Activated naive CD4-positive, alpha-beta T cell treated with Interleukin-2 at 50 U/mL for 16 hours (primary cell): ENCODE measurements at places on chromosomes 5 and 9.

DNA sequence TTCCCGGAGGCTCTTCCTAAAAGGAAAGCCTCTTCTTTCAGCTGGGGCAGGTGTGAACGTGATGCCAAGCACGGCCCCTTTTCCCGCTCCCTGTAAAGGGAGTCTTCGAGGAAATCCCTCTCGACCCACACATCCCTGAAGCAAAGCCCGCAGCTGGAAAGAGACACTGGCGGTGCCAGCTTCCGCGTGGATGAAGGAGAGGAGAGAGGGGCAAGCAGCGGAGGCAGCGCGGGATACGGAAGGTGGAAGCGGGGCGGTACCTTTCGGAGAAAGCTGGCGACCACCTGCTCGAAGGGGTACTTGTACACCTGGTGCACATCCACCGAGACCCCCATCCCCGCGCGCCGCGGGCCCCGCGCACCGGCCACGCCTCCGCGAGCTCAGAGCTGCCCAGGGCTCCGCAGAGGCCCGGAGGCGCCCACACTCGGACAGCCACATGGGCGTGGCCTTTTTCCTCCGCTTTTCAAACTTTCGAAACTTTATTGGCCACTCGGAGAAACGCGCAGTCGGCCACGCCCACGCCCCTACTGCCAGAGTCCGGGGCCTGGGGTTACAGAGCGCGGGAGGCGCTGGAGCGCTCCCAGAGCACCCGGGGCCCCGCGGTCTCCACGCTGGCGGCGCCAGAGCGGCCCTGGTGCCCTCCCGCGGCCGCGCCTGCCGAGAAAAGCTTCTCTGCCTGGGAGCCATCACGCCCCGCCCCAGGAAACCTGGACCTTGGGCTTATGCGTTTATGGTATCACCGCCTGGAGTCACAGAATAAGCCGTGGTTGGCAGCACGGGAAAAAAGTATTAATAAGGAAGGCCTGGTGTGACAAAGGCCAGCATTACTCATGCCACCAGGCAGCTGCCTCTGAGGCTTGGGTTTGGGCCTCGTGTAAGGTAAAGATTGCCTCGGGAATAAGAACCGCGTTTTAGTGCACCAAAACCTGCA is at the start of gene PRELID2:
Gene PRELID2, minus strand, starts transcription at position 426 of the 931 bp plus-strand sequence. Its CDS starts 91 bp downstream, at position 335.
- peak; percentile 61 for DNase-seq

DNA sequence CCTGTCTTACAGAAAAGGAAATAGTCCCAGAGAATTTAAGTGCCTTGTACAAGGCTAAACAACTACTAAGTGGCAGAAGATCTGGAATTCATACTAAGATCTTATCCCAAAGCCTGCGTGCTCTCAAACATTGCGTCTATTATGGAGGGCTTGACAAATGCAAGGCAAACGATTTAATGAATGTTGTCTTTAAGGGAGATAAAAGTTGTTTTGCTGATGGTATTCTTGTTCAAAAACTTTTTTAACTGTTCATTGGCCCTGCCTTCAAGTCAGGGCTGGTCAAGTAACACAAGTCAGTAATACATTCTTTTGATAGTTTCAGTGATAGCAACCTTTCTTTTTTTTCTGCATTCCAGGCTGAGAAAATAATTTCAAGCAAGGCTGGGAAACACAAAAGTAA is 1.7 kb upstream of the SLC38A9 start:
- DNase-seq, result no peak

- no peak for DNase-seq
Measured at GRCh38 chr5:51230336-51230735, 152.9 kb upstream of the ISL1 start.

GRCh38 chr5:58326022-58326421 is 133.9 kb downstream of the PLK2 start:
- DNase-seq, result no peak

DNA sequence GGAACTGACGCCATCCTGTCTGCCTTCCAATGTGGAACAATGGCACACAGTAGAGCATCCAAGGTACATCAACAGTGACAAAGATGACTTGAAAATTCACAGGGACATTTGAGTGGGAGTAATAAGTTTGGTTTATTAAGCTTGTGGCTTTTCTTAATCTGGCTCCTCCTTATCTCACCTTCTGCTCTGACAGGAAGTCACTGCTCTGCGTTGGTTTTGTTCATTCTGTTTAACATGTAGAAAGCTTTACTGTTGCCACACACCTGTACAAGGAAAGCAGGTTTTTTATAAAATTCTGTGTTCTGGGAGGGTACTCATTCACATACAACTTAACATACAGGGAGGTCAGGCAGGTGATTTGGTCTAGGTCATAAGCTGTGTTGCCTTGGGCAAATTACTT is 1.6 kb upstream of the GZMK start:
- DNase-seq, result no peak

DNA sequence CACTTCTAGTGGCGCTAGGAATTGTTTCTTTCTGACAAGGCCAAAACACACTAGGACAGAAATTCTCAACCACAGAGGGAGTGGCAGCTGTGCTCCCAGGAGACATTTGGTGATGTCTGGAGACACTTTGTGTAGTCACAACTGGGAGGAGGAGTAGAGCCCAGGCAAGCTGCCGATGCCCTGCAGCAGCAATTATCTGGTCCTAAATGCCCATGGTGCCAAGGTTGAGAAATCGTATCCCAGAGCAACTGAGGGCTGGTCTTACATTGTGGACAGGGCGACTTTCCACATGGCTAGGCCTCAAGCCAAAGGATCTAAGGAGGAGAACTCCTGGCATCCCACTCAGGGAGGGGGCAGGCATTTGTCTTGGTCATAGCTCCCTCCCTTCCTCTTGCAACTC is 259.9 kb downstream of the GADD45G start:
- no peak for DNase-seq

DNA sequence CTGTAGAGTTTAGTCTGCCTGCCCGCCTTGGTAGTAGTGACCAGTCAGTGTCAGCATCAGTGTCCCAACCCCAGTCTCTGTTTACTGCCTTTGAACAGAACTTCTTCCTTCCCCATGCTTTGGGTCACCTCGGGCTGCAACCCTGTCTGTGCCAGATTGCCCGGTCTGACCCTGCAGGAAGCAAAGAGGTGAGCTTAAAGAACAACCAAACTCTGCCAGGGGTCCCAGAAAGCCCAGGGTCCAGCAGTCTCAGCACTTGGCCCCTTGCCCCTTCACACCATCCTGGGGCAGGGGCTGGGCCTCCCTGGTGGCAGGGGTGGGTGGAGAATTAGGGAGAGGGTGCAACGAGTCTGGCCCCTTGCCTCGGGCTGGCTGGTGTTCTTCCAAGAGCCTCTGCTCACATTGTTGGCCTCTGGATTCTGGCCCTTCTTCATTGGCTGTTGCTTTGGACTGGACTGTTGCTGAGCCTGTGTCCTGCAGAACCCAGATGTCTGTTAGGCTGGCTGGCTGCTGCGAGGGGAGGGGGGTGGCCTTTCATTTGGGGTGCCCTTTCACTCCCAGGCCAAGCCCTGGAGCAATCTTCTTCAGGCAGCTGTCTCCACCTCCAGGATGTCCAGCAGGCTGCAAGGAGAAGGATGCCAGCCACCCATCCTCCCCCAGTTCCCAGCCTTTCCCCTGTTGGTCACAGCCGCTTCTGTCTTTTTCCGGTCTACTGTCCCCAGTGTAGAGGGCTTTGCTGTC is 51.2 kb downstream of the SAR1B start:
- no peak for DNase-seq

DNA sequence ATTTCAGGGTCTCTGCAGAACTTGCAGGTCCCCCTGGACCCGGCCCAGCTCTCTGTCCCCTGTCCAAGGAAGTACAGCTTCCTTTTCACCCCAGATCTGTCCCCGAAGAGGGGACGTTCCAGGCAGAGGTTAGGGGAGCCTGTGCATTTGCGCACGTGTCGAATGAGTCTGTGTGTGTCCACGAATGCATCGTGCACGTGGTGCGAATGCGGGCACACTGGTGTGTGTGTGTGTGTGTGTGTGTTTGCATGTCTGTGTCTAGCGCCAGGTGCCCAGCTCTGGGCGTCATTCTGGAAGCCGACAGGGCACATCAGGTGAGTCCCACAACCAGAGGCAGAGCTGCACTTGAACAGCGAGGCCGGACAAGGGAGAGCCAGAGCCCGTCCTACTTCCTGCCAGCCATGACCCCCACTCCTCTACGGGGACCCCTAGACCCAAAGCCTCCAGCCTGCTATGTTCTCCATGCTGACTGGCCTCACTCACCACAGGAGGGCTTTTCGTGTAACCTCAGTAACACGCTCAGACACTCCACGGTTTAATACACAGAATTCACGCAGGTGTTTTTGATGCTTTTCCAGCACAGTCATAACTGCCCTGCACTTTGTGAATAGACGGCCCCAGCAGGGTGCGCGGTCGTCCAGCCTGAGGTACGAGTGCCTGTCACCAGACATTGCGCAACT is 41.3 kb upstream of the CACNA1B start:
- no peak for DNase-seq

GRCh38 chr5:5572010-5572865 is 149.8 kb downstream of the ICE1 start:
- no peak for DNase-seq

- peak; percentile 92 for DNase-seq
Measured at GRCh38 chr9:128218518-128219389, 15.6 kb downstream of the DNM1 start.

DNA sequence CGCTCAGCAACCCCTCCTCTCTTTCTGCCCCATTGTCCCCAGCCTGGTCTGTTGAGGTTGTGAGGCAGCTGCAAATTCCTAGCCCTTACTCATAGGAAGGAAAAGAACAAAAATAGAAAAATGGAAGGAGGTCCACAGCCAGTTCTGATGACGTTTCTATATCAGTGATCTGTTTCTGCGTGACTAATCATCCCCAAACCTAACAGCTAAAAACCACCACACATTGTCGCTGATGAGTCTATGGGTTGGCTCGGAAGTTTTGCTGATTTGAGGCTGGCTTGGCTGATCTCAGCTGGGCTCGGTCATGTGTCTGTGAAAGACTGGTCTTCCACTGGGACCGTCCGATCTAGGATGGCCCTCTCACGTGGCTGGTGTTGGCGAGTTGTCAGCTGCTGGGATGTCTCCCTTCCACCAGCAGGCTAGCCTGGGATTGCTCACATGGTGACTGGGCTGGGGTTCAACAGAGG is 200.6 kb upstream of the ZNF618 start:
- no peak for DNase-seq

- no peak for DNase-seq
Measured at GRCh38 chr5:144194144-144194543, 23.5 kb downstream of the KCTD16 start.

DNA sequence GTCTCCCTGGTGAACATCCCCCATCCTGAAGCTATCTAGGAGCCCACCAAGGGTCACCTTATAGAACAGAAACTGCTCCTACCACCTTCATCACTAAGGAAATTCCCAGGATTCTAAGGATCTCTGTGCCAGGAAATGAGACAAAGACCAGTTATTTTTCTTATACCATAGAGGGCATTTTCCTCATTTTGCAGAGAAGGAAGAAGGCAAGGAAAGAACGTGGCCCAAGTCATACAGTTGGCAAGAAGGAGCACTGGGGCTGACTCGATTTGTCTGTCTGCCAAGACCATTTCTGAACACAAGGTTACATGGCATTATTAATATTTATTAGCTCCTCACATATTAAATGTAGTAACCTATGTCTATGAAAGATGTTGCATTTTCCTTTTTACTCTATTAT is 49.6 kb upstream of the TNFSF15 start:
- DNase-seq, result no peak

DNA sequence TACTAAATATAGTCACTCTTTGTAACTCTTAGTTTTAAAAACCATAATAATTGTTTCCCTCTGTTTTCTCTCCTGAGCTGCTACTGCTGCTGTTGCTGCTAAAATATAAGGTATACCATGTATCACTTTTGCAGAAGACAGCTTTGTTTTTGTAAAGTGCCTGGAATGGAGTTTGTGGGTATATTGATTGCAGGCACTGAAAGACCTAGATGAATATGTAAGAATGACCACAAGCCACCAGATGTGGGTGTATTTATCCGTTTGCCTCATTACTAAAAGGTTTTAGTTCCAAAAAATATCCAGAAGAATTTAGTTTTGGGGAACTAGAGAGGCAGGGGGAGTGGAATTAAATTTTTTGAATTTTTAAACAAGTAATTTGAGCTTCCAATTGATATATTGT is 151.1 kb upstream of the CDKN2B start:
- DNase-seq, result no peak

DNA sequence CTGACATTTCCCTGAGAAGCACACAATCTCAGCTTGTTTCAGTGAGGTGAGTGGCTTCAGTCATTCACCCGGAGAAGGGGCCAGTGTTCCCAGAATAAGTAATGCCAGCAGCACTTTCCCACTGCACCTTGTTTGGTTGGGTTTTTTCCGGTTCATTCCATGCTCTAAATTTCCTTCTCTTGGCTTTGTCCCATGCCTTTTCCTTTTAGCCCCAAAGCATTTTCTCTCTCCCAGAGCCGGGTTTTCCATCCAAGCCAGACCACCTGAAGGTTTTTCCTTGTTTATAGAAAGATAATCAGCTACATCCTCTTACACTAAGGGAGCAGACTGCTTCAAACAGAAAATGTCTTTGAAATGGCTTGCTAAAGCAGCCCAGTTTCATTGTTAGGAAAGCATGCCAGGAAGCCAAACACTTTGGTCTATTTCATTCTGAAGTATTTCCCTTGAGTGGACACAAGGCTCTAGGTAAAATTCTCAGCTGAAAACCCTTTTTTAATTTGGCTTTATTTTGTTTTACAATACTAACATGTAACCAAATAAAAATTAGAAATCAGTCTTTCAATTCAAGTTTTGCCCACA is 501.6 kb downstream of the DTWD2 start:
- no peak for DNase-seq
